Stimulated activated CD8-positive, alpha-beta memory T cell treated with anti-CD3 and anti-CD28 coated beads, Interleukin-4, amount 100 ng/mL, for 1 hour (primary cell): ENCODE measurements at places on chromosomes 13 and 19.

DNA sequence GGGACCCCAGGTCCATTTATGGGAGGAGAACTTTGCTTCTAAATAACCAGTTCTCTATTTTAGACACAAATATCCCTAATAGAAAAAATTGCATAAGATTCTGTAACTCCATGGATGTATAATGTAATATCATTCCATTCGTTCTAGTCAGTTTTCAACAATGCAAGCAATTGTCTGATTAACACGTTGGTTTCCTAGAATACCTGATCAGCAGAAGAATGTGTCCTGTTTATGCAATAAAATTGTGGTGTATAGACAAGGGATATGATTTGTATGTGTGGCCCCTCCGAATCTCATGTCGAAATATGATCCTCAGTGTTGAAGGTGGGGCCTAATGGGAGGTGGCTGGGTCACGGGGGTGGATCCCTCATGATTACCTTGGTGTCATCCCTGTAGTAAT is 62.1 kb downstream of the RUBCNL start:
- DNase-seq: no peak

- no peak for DNase-seq
These were observed 20.5 kb downstream of the IQCN start for GRCh38 chr19:18253716-18254115.

GRCh38 chr13:113148940-113149503 is 9.4 kb upstream of the PROZ start:
- no peak for DNase-seq

- DNase-seq: no peak
These were observed 106.2 kb downstream of the DNAJC15 start for GRCh38 chr13:43129511-43130110.

DNA sequence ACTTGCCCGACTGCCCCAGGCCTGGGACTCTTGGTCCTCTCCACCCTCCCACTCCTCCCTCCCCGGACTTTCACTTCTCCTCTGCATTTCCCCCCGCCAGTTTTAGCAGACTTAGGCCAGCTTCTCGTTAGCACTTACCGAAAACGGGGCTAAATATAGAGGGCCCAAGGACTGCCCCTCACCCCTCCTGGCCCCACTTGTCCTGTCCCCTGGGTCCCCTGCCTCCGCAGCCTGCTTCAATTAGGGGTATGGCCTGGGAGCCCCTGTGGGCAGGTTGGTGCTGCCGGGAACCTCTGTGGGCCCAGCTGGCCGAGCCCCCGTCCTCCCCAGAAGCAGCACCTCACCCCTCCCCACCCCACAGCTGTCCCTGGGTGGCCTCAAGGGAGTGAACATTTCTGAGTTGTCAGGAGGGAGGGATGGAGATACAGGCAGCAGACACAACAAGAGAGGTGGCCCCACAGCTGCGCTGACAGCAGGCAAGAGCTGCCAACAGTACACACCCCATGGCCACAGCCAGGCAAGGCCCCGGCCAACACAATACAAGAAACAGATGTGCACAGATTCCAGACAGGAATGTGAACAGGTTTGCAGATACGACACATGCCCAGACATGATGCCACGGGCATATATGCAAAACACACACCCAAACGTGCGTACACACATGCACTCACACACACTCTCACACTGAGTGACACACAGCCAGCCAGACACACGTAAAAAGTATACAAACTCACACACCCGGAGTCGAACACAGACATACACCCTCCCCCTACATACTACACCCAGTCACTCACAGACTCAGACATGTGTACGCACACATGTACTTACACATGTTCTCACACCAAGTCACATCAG is 2.6 kb downstream of the POU2F2 start:
- no peak for DNase-seq

DNA sequence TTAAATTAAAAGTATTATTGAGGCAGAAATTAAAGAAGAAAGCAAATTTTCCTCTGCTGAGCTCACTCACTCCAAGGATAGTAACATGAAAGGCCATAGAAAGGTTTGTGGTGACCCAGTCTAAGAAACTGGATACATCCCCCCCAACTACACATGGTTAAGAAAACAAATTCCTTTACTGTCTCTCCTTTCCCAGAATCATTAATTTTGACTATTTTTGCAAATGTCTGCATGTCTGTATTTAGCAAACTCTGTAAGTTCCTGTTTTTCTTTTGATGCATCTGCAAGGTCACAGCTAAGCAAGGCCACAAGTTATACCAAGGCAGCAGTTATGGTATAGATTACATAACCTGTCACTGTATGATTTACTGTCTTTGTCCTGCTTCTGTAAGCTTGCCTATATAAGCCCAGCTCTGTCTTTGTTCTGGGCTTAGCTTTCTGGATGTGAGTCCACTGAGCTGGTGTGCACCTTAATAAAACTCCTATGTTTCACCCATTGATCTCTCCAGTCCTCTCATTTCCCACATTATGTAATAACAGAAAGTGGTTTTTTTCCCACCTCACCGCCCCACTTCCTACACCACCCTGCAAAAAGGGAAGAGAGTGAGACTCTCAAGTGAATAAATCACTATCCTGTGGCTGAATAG is 8.5 kb upstream of the ZNF83 start:
- no peak for DNase-seq

- DNase-seq: no peak
These were observed 45.1 kb downstream of the OLFM4 start for GRCh38 chr13:53073711-53074110.

- no peak for DNase-seq
These were observed 14.0 kb upstream of the PTOV1 start for GRCh38 chr19:49837009-49837310.

- no peak for DNase-seq
These were observed 18.6 kb upstream of the LATS2 start for GRCh38 chr13:21079761-21080592.

DNA sequence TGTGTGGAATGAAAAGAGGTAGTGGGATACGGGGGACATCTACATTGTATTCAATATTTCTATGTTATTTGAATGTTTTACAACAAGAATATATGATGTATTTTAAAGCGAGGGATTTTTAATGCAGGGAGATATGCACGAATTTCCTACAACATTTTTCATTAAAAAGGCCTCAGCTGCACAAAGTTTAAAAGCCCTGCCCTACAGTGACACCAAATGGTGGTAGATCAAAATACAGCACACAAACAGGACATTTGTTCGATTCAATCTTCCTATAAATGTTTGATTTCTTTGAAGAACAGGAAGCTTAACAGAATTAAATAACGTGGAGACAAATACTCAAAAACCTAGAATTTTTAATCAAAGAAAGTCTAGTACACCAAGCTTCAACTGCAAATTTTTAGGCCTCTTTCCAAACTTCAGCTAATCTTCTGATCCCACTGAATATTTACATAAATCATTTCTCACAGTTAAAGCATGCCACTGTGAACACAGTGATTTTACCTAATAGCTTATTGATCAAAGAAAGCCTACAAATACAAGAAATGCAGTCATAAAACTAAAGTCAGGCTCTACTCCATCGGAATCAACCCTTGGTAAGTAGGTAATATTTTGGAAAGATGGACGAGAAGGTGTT is 257.2 kb downstream of the DIAPH3 start:
- DNase-seq: no peak

- DNase-seq: no peak
These were observed 17.1 kb downstream of the COG6 start for GRCh38 chr13:39672378-39673132.

GRCh38 chr13:99380921-99381645 is 73.9 kb upstream of the GPR183 start:
- DNase-seq: no peak

DNA sequence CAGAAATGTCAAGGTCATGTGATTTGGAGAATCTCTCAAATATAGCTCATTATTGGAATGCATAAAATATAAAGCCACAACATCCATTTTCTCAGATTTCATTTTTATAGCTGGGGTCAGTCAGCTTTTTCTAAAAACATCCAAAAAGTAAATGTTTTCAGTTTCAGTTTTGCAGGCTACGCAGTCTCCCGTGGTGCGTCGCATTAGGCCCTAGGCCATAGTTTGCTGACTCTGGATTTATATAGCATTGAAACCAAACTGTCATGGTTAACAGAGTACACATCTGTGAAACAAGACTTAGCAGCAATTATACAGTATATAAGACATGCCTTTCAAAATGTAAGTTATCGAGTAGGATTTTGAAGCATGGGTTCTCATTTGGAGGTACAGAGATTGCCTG is 140.0 kb downstream of the IRS2 start:
- no peak for DNase-seq

DNA sequence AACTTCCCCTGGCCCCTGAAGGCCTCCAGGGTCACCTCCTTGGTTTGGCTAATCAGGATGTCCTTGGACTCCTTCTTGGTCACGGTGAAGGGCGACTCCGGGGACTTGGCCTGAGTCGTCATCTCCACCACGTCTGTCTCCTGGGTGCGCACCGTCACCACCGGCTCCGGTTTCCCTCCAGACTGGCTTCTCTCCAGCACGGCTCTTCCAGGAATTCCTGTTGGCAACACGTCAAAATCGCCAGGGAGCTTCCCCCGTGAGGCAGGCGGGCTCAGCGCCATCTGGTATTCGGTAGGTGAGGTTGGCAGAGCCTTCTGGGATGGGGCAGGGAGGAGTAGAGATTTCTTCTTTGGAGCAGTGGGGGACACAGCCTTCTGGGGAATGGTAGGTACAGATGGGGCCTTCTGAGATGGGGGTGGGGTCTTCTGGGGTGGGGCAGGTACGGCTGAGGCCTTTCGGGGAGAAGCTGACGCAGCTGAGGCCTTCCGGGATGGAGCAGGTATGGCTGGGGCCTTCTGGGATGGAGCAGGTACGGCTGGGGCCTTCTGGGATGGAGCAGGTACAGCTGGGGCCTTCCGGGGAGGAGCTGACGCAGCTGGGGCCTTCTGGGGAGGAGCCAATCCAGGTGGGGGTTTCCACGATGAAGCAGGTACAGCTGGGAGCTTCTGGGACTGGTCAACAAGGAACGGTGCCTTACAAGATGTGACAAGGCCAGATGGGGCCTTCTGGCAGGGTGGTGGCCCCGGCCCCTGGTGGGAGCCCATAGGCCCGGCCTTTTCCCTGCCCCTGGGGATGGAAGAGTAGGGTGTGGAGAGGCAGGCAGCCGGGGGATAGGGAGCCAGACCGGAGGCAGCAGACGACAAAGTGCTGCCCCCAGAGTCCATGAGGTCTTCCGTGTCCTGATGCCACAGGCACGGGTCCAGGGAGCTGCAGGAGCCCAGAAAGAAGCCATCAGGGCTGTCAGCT is 3.8 kb downstream of the GARIN5B start:
- DNase-seq: no peak

- no peak for DNase-seq
These were observed 22.9 kb upstream of the ZNF507 start for GRCh38 chr19:32322541-32322940.

DNA sequence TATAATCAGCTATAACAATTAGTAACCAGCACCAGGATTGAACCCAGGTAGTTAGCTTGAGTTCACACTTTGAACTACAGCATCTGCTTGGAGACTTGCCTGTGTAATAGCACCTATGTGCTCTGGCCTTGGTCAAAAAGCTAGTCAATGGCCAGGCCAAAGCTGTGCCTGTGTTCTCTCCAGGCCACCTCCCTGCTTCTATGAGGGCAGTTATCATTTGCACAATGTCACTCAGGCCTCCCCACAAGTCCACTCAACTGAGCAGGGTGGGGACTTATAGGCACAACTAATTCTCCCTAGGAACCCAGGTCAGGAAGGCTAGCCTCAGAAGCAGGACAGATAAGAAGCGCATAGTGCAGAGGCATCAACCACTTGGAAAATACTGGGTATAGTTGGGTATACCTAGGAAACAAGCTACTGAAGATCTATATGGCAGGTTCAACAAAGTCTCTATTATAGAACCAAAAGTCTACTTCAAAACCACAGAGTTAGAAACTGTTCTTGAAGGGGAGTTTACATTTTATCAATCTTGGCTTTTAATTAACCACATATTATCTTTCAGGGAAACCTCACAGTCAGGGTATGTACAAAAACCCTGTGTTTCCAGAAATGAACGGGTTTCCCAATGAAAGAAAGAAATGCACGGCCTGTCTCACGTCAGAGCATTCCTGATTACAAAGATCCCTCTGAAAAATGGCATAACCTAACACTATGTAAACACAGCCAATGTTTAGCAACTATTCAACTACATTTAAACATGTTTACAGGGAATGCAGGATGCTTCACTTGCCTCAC is 140.9 kb downstream of the ABCC4 start:
- DNase-seq: no peak
